ENCODE measurements at places on chromosomes 5 and 9.

GRCh38 chr5:150608991-150609390, 31.5 kb upstream of the SYNPO start:
- no peak for DNase-seq

DNA sequence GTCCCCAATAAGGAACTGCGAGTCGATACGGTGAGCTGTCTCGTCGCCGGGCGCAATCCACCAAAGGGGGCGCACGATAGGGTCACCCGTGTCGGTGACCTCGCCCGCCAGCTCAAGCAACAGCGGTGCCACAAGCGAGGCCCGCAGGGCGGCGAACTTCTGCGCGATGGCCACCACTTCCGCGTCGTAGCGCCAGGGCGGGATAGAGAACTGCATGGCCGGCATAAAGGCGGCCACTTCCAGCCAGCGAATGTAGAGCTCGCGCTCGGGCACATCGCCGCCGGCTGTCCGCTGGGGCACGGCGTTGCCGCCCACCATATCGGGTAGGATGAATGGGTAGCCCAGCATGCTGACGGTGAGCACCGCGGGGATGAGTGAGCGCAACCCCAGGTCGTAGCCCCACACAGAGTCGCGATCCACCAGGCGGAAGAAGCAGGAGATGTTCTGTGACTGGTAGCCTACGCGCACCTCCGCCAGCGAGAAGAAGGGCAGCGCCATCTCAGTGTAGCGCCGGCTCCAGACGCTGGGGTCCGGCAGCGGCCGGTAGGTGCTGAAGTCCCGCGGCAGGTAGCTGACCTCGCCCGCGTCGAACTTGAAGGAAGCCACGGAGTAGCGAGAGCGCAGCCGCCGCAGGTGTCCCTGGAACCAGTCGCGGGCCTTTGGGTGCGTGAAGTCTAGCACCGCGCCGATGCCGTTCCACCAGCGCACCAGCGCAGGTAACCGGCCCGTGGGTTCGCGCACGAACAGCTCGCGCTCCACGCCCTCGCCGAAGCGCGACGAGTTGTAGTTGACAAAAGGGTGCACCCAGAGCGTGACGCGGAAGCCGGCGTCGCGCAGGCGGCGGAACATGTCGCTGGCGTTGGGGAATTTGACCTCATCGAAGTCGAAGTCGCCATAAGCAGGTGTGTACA, 5.5 kb downstream of the MYORG start:
- no peak for DNase-seq

DNA sequence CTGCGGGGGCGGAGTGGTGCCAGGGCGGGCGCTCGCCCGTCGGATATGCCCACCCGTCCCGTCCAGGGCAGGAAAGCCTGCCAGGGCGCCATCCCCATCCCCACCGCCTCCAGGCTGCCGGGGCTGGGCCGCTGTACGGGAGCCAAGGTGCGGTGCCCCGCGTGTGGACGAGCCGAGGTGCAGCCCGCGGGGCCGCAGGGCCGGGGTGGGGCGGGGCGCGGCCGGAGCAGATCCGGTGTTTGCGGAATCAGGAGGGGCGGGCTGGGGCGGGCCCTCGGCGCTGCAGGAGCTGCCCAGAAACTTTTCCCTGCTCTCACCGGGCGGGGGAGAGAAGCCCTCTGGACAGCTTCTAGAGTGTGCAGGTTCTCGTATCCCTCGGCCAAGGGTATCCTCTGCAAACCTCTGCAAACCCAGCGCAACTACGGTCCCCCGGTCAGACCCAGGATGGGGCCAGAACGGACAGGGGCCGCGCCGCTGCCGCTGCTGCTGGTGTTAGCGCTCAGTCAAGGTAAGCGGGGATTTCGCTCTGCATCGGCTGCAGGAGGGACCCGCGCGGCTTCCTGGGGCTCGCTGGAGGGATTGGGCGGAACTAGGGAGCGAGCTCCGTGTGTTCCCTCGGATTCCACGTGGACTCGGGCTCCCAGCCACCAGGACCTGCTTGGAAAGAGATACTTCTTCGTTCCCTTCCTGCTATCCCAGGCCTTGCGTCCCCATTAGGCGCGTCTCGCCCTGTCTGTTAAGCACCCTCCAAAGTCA, at the start of gene ITGA2:
Gene ITGA2, plus strand, starts transcription at position 328 of the 756 bp plus-strand sequence. Its CDS starts 117 bp downstream, at position 445.
- peak; percentile 70 for DNase-seq

DNA sequence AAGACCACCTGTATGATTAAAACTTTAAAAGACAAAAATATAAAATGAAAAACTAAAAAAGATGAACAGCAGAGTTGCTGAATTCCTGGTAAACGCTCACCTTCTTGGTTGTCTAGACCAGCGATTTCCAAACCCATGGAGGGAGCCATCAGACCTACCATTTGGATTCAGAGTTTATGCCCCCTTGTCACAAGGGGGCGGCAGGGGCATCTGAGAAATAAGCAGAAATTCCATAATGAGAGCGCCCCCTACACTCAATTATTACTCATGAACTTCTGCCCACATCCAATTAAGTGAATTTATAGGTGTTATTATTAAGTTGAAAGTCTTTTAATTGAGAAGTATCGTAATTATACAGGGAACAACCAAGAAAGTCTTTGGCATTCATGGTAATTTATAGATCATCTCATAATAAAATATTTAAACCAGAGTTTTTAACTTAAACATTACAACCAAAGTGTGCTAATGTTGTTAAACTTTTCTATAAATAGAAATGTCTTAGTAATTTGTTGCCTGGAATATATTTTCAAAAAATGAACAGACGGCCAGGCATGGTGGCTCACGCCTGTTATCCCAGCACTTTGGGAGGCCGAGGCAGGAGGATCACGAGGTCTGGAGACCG, 35.2 kb upstream of the SPATA31C2 start:
- DNase-seq: peak; percentile 85

DNA sequence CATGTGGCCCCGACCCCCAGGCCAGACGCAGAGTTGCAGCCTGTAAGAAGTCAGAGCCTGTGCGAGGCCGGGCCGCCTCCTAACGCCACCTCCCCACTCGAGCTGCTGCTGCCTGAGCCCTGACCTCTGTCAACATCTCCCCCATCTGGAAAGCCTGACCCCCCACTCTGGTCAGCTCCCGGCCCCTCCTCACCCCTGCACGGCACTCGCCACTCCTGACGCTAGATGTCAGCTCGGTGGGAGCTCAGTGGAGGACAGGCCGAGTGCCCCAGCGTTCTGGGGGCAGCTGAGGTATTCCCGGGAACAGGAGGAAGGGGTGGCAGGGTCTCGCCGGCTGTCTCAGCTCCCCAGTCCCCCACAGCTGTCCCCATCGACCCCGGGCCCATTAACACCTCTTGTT, 19.9 kb downstream of the LHX3 start:
- DNase-seq: no peak

DNA sequence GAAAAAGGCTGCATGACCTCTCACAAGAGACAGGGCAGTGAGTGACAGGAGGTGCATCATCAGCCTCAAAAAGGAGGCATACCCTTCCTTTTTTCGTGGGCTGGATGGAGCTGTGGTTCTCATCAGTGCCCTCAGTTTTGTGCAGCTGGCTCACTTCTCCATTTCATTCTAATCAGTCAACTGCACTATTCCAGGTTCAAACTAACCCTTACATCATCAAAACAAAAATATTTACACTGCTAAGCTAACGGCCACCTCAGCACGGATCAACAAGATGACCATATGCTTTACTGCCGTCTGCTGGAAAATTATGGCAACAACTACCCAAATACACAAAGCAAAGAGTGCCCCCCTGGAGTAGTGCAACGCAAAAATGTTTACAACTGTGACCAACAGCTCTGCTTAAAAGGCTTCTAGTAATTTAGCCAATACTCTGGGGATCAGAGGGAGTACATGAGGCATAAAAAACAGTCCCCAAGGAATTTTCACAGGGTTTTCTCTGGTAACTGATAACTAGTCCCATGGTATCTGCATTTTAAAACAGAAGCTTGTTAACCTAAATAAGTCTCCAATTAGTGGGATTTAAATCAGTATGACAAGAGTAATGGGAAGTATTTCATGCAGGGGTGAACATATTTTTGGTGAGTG, 10.8 kb downstream of the KCNV2 start:
- DNase-seq: peak; percentile 41
